ENCODE measurements at places on chromosomes 4 and X.

DNA sequence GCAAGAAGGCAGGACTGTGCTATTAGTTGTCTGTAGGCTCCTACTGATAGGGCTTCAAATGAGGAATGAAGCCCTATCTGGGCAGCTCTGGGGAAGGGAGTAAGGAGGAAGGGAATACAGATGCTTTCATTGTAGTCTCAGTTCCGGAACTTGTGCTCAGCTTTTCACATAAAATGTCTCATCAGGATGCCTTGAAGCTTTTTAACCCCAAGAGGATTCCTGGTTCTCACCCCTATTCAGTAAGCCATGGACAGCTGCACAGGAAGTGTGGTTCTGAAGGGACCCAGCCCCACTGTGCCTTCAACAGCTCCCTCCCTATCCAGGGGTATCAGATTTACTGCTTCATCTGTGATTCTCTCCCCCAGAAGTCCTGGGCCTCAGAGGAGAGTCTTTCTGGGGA is 5.0 kb downstream of the ARMCX5 start:
- DNase-seq = no peak

- no peak for DNase-seq
These were observed 2.5 kb upstream of the RS1 start for GRCh38 chrX:18674417-18674787.

DNA sequence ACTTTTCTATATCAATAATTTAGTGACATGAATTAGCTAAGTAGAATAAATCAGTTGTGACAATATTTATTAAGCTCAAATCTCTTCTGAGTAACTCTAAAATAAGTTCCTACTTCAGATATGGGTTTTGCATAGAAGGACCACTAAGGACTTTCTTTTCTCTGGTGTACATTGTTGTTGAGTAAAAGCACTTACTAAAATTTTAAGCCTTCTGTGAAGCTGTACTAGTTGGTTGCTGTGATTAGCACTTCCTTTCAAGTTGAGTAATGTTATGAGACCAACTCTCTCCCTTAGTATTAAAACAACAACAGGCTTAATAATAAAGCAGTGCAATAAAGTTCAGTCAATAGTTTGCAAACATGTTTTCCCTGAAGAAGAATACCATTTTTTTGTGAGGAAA is 667.4 kb upstream of the NDST4 start:
- no peak for DNase-seq

DNA sequence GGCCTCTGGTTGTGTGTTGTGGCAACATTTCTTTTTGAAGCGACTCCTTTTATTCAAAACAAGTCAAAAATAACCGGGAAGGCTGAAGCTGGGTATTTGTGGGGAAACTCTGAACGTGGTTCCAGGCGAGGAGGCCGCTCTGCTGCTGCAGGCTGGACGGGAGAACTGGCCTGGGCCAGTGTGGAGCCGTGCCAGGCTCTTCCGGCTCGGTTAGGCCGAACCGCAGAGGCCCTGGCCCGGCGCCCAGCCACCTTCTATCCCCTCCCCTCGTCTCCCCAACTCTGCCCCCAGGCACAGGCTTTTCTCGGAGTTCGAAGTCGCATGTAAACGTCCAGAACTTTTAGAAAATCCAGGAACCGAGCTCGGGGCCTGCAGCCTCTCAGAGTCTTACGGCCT is 2.4 kb upstream of the BCOR start:
- no peak for DNase-seq

DNA sequence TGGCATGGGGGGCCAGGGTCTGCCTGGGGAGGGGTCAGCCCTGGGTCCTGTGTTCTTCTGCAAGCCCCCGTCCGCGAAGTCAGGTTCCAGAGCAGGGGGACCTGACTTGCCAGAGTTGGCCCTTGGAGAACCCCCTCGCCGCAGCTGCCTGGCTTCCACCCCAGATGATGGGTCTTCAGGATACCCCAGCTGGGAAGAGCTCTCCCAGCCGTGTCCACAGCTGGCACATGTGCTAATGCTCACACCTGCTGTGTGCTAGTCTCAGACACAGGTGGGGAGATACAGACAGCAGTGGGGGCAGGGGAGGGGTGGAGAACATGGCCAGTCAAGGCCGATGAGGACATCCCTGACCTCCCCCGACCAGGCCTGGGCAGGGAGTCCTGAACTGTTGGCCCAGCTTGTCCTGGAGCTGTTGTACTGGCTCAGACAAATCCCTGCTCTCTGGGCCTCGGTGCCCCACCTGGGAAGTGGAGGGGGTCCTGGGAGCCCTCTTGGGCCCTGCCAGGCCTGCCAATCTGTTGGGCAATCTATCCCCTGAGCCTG is 3.5 kb downstream of the ADRA2C start:
- DNase-seq = no peak

DNA sequence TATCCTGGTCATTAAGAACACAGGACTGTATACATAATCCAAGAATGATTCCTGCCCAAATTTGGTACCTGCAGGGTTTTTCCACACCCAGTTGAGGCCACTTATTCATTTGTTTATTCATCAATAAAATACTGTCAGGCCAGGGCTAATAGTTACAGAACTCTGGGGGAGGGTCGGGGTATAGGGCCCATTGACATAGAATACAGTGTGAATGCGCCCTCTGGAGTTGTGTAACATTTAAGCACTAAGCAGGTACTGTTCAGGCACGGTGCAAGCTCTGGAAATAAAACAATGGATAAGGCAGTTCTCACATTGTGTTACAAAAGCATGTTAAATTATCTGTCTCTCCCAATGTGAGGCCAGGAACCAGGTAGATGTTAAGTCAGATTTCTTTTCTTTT is 30.8 kb upstream of the LRBA start:
- no peak for DNase-seq

DNA sequence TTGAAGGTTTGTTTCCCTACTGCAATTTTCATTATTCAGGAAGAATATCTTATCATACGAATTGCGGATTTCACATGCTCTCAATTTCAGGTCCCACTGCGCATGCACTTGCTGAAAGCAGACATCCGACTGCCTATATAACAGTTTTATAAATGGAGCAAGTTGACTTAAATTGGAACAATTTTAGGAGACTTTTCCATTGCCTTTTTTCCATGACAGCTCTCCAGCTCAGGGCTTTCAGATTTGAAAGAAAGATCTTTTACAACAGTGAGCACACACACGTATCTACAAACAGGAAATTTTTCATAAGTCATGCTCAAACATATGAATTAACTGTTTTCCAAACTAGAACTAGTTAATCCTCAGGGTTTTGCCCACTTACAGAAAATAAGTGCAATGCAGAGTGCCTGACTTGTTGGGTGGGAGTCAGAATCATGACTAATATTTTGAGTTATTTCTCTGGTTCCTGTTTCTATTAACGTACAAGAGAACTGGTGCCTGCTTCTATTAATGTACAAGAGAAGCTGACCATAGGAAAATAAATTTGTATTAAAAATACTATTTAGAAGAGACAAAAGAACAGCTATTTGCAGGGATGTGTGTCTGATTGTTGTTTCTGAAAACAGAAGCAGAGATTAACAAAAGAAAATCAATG is 137.9 kb downstream of the GPC3 start:
- DNase-seq = no peak

GRCh38 chr4:185847352-185848097 is 35.5 kb upstream of the SORBS2 start:
- DNase-seq = no peak

DNA sequence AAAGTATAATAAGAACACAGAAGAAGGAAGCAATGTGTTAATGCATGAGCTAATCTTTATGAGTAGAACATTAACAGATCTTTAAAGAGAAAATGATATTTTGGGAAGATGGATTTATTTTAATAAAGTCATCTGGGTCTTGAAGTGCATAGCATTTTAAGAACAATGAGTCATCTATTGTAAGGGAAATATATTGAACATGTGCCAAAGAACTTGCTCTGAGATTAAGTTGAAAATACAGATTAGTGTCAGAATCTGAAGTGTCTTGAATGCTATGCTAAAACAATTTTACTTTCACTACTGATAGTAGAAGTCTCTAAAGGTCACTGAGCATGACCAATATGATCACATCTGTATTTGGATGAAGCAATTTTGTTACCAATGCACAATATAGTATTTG is 776.7 kb upstream of the GRID2 start:
- no peak for DNase-seq

DNA sequence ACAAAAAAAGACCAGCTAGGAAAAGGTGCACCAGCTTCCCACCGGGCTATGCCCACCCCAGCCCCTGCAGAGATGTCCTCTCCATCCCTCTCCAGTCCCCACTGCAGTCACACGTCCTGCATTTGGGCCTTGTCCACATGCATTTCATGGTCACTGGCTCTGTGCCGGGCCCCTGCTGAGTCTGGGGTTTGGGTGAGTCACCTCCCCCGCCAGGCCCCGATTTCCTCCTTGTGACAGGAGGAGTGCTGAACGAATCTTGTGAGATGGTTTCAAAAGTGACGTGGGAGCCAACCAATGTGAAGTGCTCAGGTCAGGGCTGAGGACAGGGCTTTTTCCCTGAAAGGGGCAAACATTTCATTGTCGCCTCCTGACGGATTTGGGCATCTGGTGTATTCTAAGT is 7.1 kb downstream of the CPZ start:
- no peak for DNase-seq

- DNase-seq = no peak
These were observed 2.1 kb downstream of the HHIP start for GRCh38 chr4:144648042-144648441.

GRCh38 chr4:101018836-101019235 is 328.5 kb downstream of the PPP3CA start:
- DNase-seq = no peak

GRCh38 chrX:47222751-47223350 is 4.4 kb downstream of the CDK16 start:
- no peak for DNase-seq

GRCh38 chrX:79167462-79167861 is 23.0 kb downstream of the GPR174 start:
- DNase-seq = no peak

DNA sequence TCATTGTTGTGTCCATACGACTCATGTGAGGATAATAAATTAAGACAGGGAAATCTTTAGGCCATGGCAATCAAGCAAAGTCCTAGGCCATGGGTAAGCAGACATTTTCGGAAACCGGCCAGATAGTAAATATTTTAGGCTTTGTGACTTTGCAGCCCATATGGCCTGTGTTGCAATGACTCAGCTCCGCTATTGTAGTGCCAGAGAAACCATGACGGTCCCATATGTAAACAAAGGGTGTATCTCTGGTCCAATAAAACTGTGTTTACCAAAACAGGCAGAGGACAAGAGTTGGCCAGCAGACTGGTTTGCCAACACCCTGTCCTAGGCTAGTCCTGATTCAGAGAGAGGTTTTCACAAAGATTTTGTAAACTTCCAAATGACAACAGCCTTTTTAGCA is 5.0 kb downstream of the FAM114A1 start:
- DNase-seq = no peak

DNA sequence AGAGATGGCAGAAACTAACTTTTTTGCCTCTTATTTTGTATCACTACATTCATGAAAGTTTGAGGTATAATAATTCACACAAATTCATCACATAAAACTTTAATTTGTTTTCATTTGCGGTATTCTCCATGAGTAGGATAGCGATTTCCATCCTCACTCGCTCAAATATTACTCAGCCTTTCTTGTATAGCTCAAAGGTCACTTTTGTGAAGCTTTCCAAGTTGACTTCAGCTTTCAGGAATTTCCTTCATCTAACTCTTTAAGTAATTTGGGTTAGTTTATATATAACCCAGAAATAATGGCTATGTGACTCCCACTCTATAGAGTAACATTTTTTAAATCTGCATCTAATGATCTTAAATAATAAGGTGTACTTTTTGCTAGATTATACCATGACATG is 314.4 kb downstream of the IL1RAPL1 start:
- no peak for DNase-seq

DNA sequence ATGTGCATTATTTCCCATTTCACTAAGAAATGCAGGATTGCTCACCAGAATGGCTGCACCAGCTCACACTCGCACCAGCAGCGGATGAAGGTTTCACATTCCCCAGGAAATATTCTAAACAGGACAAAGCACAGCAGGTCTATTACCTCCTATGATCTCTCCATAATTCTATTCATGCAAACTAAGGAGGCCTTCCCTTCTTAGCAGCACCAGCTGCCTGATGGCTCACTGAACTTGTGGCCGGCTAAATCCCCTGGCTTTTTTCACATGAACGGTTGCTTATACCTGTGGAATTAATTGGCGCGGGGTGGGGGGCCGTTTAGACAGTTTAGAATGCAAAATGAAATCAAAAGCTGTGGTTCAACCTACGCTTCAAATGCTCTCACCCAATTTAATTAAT is 73.5 kb upstream of the SRD5A3 start:
- DNase-seq = no peak

- no peak for DNase-seq
These were observed 2.9 kb downstream of the ANTXR2 start for GRCh38 chr4:80069837-80070731.

GRCh38 chr4:17260166-17260907 is 251.6 kb downstream of the QDPR start:
- DNase-seq = no peak

DNA sequence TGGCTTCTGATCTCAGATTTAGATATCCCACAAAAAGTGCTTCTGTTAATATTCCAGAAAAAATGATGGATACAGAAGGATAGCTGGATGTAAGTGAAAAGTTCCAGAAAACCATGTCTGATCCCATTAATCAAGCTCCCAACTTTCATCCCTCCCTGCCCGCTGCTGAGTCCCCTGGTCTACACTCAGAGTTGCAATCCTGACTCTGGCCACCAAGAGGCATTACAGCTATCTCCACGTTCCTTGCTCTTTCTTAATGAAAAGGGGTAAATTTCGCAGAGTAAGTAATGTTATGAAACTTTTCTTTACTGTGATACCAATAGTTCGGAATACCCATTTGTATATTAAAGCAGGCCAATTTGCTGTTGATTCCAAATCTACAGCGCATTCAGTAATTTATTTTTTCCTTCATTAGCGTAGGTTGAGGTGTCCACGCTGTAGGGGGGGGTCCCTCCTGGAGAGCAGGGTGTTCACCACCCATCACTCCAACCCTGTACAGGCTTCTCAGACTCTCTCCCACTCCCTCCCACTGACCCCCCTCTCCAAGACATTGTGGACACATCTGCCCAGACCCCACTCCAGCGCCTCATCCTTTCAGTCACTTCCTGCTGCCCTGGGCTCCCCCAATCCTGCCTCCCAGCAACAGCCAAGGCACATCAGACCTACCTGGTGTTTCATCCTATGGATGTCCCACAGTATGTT is 55.1 kb downstream of the RAB40A start:
- DNase-seq = no peak

GRCh38 chr4:147683188-147683591 is 773 bp downstream of the PRMT9 start:
- DNase-seq = no peak

DNA sequence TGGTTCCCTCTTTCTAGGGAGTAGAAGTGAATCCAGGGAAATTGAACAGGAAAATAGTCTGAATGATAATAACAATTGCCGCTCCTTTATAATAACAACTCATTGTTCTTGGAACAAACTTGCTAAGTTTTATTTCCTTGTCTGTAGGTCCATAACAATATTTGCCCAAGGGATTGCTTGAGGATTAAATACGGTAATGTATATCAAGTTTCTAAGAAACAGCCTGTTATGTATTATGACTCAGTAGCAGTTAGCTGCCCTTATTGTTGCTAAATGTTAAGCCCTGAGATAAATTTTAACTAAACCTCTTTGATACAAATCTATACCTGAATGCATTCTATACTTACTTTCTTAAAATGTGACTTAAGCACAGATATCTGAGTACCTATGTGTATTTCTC is 215.9 kb upstream of the AADAT start:
- DNase-seq = no peak

All from stimulated activated CD8-positive, alpha-beta memory T cell treated with anti-CD3 and anti-CD28 coated beads, Interleukin-4, amount 100 ng/mL, for 4 hours (primary cell).